ENCODE measurements at places on chromosomes 12 and 14.

- DNase-seq, result no peak
These were observed 22.4 kb downstream of the FAM177A1 start for GRCh38 chr14:35068238-35069012.

DNA sequence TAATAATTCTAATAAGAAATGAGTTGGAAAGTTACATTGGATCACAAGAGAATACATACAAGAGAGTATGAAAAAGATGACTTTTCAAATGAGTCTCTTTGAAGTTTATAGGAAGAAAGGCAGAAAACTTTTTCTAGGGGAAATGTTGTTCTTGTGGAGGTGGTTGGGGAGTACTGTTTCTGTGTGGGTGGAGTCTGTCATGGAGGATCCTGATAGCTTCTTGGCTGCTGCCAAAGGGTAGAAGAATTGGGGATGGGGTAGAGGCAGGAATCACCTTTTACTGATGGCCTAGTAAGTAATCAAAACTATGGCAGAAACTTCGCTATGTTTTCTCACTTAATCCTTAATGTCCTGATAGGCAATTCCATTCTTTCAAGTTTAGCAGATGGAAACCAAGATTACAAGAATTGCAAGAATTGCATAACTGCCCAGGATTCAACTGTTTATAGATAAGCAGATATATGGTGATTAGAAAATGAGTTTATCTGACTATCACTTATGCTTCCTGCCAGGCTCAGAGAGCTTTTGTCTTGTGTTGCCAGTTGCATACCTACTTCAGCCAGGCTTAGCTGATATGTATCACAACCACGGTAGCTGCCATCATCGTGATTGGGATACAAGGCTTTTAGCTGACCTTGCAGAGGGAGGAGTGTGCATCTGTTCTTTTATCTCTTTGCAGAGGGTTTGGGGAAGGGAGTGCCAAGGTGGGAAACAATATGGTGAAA, 463.9 kb downstream of the TMTC2 start:
- DNase-seq, result no peak

DNA sequence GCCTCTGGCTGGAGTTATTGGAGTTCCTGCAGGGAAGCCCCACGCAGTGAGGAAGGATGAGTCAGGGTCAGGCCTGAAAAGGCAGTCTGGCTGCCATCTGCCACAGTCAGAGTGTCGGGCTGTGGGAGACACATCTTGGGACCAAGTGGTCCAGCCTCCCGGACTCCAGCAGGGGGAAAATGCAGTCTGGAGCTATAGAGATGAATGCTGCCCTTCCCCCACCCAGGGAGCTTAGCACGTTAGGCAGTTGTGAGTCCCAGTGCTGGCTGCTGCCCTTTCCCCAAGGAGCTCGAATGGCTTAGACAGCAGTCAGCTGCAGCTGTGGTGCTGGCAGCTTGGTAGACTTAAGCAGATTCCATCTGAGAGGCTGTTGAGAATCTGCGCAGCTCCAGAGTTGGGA, 8.2 kb upstream of the NTS start:
- no peak for DNase-seq

DNA sequence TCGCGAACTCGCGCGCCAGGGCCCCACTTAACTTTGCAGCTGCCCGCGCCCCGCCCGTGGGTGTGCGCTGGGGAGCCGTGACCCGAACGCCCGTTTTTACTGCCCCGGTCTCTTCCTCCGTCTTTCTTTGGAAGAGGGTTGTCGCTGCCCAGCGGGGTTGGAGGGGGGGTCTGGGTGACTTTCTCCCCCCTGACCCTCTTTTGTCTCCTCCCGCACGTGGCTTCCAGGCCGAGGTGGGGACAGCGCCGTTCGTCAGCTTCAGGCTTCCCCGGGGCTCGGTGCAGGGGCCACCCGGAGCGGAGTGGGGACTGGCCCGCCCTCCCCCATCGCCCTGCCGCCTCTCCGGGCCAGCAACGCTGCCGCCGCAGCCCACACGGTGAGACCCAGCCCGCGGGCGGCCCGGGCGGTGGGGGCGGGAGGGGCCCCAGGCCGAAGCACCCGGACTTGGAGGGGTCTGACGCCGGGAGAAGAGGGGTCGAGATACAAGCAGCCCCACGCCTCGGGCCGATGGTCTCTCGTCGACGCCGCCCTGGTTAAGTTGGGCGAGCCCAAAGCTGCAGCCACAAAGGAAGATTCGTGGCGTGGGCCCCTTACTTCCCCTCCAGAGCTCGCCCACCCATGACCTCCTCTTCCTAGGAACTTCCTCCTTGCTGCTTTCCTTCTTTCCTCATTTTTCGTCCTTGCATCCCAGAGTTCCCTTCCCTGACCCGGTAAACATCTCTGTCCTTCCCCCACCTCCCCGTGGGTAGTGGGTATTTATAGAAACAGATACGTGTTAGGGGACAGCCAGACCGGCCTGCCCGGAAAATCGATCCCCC, 1.2 kb downstream of the DYRK2 start:
- DNase-seq, result no peak

GRCh38 chr14:34277191-34277590, 184.8 kb downstream of the SPTSSA start:
- no peak for DNase-seq

DNA sequence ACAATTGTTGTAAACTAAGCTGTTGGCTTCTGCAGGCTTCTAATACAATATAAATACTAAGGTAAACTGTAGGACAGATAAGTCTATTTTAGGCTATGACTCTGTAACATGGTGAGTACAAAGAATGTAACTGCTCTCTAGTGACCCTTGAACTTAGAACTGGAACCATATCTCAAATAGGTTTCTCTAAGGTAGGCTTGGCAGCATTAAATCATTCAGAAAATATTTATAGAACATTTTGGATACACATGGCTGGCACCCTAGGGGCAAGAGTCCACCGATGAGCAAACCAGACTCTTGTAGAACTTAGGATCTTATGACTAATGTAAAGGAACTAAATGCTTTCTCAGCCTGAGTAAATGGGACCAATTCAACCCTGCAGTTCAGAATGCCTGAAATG, 19.4 kb upstream of the SLC25A3 start:
- no peak for DNase-seq

DNA sequence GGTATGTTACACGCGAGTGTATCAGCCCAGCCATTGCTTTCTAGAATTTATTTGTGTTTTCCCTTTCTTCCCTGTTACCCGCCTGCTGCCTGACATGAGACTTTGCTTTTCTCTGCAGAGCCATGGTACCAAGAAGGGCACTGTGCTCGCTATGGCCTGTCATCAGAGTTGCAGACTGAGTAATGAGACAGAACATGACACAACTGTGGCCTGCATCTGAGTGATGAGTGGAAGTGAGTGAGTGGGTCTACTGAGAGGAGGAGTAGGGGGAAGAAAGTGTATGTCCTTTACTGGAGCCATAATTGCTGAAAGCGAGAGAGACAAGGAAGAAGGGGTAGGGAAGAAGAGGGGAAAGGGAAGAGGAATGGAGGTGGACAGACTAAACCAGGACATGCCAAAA, 2.9 kb downstream of the RILPL1 start:
- DNase-seq, result no peak
